ENCODE measurements at places on chromosomes 2 and 18.
A peak's percentile ranks its signal among the peaks of the same experiment; 100 is the strongest.

GRCh38 chr2:46328829-46329228, 31.6 kb downstream of the EPAS1 start:
- DNase-seq = no peak

DNA sequence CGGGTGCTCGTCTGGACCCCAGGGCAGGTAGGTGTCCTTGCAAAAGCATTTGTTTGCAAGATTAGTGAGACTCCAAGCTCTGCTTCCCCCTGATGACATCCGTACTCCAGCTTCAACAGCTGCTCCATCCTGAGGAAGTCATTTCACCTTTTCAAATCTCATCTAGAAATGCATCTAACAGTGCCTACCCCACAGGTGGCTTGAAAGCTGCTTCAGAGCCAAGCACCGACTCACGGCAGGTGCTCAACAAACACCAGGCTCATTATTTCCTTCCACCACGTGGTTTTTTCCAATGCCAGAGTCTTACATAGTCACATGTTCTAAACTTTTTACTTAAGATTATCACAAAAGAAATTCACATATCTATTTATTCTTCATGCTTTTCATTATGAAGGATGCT, 31.9 kb downstream of the CNGA3 start:
- no peak for DNase-seq

GRCh38 chr18:69770238-69770637, 177.4 kb downstream of the CD226 start:
- no peak for DNase-seq

GRCh38 chr2:167127135-167127534, 238.9 kb downstream of the XIRP2 start:
- no peak for DNase-seq

- no peak for DNase-seq
These were observed 73.0 kb upstream of the TMEM17 start for GRCh38 chr2:62578803-62579640.

- no peak for DNase-seq
These were observed 47.0 kb downstream of the BIRC6 start for GRCh38 chr2:32403782-32404181.

DNA sequence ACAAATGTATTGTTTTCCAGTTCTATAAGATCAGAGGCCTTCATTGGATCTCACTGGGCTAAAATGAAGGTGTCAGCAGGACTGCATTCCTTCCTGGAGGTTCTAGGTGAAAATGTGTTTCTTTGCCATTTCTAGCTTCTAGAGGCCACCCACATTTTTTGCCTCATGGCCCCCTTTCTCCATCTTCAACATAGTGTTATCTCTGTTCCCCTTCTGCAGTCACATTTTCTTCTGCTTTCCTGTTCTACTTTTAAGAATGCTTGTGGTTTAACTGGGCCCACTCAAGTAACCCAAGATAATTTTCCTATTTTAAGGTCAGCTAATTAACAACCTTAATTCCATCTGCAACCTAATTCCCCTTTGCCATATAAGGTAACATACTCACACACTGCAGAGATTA, 36.1 kb downstream of the METTL21A start:
- DNase-seq = no peak

DNA sequence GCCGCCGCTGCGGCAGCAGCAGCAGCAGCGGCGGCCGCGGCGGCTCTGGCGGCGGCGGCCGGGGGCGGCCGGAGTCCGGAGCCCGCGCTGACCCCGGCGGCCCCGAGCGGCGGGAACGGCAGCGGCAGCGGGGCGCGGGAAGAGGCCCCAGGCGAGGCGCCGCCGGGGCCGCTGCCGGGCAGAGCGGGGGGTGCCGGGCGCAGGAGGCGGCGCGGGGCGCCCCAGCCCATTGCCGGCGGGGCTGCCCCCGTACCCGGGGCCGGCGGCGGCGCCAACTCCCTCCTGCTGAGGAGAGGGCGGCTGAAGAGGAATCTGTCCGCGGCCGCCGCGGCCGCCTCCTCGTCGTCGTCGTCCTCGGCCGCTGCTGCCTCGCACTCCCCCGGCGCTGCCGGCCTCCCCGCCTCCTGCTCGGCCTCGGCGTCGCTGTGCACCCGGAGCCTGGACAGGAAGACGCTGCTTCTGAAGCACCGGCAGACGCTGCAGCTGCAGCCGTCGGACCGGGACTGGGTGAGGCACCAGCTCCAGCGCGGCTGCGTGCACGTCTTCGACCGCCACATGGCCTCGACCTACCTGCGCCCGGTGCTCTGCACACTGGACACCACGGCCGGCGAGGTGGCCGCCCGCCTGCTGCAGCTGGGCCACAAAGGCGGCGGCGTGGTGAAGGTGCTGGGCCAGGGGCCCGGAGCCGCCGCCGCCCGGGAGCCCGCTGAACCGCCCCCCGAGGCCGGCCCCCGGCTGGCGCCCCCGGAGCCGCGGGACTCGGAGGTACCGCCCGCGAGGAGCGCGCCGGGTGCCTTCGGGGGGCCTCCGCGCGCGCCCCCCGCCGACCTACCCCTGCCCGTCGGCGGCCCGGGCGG, 646 bp downstream of the PHLPP1 start:
- DNase-seq = peak; percentile 54

DNA sequence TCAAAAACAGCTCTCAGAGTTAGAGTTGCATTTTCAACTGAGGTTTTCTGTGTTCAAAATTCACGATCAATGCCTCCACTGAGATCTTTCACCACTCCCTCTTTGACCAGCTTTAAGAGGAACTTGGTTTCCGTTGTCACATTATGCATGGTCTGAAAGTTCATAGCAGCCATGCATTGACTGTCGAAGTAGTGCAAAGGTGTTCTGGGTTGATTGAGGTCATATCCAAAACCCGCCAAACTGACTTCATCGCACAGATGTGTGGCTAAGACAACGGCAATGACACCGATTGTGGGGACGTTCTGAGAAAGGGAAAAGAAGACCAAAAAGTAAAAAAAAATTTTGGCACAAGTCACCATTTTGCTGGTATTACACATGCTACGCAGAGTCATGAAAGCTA, 48.7 kb downstream of the ST3GAL5 start:
- no peak for DNase-seq

DNA sequence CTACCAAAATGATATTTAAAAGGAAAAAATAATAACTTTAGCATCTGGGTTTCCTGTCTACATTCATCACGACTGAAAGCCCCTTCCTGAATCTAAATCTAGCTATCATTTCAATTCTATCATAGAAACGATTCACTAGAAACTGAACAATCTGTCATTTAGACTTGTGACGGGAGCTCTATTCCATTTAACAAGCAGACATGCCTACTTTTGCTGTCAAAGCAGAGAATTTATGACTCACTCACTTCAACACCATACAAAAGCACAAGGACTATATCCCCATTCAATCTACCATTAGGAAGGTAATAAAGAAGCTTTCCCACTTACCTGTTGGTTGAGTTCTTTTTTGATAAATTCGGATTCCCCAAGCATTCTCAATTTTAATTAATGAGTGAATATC, 1072.3 kb downstream of the LRP1B start:
- DNase-seq = no peak

- DNase-seq = no peak
These were observed 30.1 kb upstream of the RAB27B start for GRCh38 chr18:54798186-54798585.

GRCh38 chr2:42523341-42523740, 29.6 kb upstream of the KCNG3 start:
- DNase-seq = no peak

DNA sequence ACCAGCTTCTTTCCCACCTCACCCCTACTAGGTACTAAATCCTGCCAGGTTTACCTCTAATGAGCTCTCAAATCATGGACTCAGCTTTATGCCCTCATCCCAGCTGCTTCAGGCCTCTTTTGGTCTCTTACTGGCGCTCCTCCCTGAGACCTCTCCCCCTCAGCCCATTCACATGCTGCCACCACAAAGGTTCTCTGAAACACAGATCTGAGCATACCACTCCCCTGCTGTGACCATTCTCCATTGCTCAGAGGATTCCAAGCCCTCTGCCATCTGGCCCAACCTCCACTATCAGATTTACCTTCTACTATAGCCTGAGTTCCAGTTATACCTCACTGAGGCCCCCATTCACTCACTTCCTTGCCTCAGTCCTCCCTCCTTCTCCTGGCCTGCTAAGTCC, 174.8 kb downstream of the ANKRD44 start:
- no peak for DNase-seq

DNA sequence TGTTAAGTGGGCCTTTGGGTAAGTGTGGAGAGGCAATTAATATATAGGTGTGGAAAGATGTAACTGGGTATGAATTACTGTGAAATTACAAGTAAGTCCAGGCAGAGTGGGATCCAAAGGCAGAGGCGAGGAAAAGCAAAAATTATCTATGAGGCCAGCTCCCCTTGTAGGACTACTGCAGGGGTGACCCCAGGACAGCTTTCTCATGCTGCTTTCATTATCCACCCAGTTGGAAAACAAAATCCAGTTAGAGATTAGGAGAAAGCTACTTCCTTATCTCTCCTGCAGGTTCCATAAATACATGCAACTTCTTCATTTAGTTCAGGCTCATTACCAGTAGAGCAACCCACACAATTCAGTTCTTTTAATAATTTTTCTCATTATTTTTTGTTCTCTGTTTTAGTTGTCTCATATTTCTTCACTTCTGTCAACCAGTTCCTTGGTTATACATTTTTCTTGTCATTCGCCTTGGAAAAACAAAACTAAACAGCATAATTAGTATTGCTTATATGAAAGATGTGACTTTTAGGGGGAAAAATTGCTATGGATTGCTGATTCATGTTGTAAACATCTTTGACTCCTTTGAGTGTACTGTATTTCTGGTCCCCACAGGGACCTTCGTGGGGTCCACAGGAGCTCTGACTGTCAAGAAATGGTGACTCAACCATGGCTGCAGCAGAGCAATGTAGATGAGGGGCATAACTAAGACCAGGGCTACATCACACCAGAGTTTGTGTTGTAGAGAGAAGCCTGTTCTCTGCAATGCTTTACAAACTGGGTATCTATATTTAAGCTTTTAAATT, 110.4 kb upstream of the PARD3B start:
- DNase-seq = no peak

GRCh38 chr2:150109028-150109427, 378.4 kb downstream of the RND3 start:
- no peak for DNase-seq

- DNase-seq = peak; percentile 69
These were observed 161.5 kb upstream of the NT5C1B start for GRCh38 chr2:18750672-18751554.

DNA sequence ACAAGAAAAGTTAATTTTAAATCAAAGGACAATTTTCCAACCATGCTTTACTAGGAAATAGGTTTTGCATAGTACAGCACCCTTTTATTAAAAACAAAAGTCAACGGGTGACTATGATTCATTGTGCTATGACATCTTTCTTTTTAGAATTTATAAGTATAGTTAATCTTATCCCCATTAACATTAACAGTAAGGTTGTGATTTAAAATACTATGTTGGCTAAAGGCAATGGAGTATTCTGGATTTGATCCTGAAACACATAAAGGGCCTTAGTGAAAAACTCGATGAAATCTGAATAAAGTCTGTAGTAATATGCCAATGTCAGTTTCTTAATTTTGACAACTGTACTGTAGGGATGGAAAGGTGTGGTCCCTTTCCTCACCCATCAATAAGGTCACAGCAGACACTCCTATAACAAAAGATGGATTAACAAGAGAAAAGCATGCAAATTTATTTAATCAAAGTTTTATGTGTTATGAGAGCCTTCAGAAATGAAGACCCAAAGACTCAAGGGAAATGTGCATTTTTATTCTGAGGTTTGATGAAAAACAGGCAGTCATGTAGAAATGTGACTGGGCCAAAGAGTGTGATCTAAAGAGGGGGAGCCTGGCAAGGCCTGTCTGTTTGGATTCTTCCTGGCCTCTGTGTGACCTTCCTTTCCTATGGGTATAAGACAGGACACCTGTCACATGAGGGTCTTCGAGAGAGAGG, 731.4 kb downstream of the TSN start:
- DNase-seq = no peak

- no peak for DNase-seq
These were observed 26.2 kb downstream of the PHLPP1 start for GRCh38 chr18:62741584-62741983.

DNA sequence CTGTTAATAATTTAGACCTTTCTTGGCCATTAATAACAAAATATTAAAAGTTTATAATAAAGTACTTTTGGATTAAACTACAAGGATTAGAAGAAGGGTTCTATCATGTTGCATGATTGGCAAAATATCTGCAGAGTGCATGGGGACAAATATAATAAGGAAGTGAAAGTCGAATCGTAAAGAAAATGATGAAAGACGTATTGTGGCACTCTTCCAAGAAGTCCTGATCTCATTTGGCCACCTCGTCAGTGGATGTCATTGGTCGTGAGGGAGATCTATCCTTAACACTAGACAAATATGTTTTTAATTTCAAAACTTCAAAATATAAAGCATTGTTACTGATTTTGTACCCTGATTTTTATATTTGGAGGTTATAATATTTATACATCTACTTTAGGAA, 197.7 kb upstream of the STON1 start:
- no peak for DNase-seq

DNA sequence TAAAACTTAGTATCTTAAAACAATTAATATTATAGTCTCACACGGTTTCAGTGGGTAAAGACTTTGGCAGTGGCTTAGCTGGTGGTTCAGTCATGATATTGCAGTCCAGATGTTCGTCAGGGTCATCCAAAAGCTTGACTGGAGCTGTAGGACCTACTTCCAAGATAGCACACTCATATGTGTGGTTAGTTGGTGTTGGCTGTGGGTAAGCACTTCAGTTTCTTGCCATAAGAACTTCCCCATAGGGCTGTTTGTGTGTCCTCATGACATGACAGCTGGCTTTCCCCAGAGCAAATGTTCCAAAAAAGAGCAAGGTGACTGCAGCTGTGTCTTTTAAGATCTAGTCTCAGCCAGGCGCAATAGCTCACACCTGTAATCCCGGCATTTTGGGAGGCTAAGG, 48.5 kb upstream of the EPC2 start:
- DNase-seq = no peak

GRCh38 chr2:23703037-23703582, 223.8 kb downstream of the ATAD2B start:
- DNase-seq = no peak

- DNase-seq = no peak
These were observed 640.8 kb downstream of the DPP10 start for GRCh38 chr2:115083225-115083624.

DNA sequence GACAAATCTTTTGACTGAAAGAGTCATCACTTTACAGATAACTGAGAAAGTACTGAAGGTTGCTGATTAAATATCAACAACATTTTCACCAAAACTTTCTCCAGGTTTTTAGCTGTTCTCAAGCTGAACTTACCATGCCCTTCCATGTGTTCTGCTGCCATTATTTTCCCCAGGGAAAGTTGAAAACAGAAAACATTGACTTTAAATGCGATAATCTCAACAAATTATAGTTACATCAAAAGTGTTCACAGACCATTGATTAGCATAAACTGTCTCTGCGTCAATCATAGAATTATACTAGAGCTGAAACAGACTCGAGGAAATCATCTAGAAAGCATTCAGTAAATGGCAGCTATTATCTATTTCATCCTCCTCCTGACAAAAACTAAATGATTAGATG, 51.4 kb downstream of the TRAPPC8 start:
- DNase-seq = no peak

- DNase-seq = no peak
These were observed 826.3 kb upstream of the SALL3 start for GRCh38 chr18:78153362-78153761.

Data from umbilical cord (tissue), 2 donors.